ENCODE measurements at places on chromosomes 5 and 9.
A peak's percentile ranks its signal among the peaks of the same experiment; 100 is the strongest.

GRCh38 chr9:4196886-4197285, 103.0 kb downstream of the GLIS3 start:
- no peak for DNase-seq

DNA sequence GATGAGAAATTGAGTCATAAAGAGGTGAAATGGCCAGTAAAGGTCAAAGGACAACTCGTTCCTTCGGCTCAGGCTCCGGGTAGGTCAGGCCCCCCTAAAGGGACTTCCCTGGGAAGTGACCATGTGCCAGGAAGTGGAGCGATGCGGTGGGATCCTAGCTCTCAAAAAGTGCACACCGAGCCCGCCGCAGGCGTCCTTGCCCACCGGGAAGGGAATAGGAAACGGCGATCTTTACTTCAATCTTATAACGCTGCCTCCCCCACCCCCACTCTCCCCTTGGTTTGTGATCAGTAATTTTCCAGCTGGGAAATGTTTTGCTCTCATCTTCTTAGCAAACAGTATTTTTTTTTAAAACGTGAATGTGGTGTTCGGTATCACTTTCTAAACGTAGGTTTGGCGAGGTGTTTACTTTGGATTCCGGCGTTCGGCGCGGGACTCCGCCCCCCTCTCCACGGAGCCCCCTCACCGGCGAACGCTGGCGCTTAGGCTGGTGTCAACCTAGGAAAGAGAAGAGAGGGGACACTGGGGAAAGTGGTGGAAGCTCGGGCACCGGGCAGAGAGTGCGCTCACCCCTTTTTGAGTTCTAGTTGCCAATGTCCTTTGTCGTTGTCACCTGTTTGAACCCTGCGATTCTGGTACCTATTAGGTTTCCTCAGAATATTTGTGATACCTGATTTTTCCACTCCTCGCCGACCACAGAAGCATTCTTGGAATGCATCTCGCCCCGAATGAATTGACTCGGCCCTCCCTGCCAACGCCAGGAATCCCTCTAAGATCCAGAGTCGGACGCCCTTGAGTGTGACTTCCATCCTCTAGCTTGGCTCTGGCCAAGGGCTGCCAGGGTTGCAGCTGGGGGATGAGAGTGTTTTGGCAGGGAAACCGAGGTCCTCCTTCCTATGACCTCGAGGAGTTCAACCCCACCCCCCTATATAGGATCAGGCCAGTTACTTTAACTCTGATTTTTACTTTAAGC, 1.8 kb upstream of the KLF4 start:
- DNase-seq, result no peak

- DNase-seq, result no peak
Observed at GRCh38 chr9:4145482-4145881, 154.4 kb downstream of the GLIS3 start.

DNA sequence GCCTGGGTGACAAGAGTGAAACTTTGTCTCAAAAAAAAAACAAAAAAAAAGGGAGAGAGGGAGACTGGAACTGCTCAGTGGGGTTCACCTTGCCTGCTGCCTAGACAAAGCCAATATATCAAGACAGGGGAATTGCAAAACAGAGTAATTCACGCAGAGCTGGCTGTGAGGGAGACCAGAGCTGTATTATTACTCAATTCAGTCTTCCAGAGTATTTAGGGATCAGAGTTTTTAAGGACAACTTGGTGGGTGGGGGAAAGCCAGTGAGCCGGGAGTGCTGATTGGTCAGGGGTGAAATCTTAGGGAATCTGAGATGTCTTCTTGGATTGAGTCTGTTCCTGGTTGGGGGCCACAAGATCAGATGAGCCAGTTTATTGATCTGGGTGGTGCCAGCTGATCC, 25.6 kb upstream of the SPIN1 start:
- no peak for DNase-seq

DNA sequence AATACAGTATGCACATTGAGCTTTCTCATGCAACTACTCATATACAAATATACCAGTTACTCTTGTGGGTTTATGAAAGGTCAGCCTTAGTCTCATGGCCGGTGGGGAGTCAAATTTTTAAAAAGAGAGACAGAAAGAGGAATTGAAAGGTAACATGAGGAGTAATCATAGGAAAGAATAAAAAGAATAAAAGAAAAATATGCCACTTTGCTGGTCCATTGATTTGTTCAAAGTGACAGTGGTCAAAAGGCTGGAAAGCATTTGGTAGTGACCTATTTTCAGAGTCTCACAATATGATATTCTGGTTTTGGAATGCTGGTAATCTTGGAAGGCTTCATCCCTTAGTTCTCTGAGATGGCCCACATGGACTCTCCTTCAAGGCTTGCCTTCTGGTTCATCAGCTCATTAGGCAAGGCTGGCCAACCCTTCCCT, 67.0 kb downstream of the ZNF366 start:
- no peak for DNase-seq

- no peak for DNase-seq
Observed at GRCh38 chr5:1504069-1504595, 19.6 kb downstream of the LPCAT1 start.

DNA sequence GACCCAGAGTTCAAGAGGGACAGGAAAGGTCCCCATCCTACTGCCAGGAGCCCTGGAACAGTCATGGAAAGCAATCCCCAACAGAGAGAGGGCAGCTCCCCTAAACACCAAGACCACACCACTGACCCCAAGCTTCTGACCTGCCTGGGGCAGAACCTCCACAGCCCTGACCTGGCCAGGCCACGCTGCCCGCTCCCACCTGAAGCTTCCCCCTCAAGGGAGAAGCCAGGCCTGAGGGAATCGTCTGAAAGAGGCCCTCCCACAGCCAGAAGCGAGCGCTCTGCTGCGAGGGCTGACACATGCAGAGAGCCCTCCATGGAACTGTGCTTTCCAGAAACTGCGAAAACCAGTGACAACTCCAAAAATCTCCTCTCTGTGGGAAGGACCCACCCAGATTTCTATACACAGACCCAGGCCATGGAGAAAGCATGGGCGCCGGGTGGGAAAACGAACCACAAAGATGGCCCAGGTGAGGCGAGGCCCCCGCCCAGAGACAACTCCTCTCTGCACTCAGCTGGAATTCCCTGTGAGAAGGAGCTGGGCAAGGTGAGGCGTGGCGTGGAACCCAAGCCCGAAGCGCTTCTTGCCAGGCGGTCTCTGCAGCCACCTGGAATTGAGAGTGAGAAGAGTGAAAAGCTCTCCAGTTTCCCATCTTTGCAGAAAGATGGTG, 31.6 kb downstream of the CD180 start:
- DNase-seq, result no peak

DNA sequence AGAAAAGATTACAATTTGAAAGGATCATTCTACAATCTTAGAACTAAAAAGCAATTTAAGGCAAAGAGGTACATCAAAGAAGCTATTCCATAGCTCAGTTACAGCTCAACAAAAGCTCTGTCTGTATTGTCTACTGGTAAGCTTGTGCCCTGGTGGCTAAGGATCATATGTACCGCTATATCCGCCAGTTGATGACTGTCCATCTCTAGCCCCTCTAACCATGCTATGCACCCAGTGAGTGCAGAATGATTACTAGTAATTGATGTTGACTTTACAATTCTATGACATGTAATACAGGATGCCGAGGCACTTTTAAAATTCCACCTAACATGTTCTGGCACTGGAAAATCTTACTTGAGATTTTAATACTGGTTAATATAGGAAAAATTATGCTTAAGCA, 13.1 kb downstream of the LOX start:
- no peak for DNase-seq

GRCh38 chr5:10364186-10364689, 10.7 kb downstream of the MARCHF6 start:
- DNase-seq, result no peak

GRCh38 chr9:127199001-127199791, 65.4 kb upstream of the GARNL3 start:
- peak; percentile 87 for DNase-seq

DNA sequence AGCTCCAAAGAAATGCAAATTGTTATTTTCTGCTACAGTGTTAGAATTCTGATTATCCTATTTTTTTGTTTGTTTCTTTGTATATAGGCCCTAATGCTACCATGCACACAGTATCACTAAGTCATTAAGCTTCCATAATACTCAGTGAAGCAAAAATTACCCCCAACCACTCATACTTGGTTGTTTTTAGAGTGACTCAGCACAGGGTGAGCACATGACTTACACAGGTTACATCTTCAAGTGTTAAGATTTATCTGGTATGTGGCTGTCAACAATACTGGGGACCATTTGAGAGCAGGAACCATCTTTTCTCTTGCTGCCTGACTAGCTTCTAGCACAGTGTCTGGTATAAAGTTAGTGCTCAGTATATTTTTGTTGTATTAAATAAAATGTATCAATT, 255.8 kb upstream of the SLC24A2 start:
- peak; percentile 34 for DNase-seq

DNA sequence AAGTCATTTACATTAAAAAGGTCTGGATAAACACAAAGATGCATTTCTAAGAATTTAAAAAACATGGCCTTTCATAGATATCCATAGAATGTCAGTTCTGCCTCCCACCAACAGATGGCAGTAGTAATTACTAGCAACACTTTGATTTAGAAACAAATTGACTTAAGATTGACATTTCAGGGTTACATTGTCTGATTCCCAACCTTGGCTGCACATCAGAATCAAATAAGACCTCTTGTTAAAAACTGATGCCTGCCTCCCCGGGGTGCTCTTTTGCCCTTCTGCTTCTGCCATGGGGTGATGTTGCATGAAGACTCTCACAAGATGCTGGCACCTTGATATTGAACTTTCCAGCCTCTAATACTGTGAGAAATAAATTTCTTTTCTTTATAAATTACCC, 146.2 kb upstream of the GPR151 start:
- DNase-seq, result no peak

DNA sequence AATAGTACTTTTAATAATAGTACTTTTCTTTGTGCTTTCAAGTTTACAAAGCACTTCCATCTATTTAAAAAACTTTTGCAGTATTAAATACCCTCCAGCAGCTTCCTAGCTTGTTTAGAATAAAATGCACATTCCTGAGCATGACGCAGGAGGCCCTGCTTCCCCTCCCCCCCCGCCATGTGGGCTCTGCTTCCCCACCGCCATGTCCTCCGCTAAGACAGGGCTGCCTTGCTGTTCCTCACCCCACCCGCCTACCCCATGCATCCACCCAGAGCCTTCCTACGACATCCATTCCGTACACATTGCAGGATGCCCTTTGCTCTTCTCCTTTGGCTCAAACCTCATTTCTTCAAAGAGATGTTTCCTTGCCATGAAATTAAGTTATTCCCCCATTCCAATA, 205.9 kb upstream of the MSX2 start:
- DNase-seq, result no peak

- no peak for DNase-seq
Observed at GRCh38 chr5:31981361-31981945, 192.7 kb downstream of the GOLPH3 start.

DNA sequence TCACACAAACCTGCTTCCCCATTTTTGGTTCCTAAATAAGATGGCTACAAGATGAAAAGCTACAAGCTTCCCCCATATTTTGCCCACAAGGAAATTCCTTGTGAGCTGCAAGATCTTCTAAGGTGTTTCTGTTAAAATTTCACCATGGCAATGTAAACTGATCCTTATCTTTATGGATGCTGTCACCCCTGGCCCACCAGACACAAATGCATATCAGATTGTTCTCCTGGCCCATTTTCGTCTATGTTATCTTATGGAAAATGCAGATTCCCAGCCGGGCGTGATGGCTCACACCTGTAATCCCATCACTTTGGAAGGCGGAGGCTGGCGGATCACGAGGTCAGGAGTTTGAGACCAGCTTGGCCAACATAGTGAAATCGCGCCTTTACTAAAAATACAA, 65.1 kb upstream of the IL6ST start:
- DNase-seq, result no peak

DNA sequence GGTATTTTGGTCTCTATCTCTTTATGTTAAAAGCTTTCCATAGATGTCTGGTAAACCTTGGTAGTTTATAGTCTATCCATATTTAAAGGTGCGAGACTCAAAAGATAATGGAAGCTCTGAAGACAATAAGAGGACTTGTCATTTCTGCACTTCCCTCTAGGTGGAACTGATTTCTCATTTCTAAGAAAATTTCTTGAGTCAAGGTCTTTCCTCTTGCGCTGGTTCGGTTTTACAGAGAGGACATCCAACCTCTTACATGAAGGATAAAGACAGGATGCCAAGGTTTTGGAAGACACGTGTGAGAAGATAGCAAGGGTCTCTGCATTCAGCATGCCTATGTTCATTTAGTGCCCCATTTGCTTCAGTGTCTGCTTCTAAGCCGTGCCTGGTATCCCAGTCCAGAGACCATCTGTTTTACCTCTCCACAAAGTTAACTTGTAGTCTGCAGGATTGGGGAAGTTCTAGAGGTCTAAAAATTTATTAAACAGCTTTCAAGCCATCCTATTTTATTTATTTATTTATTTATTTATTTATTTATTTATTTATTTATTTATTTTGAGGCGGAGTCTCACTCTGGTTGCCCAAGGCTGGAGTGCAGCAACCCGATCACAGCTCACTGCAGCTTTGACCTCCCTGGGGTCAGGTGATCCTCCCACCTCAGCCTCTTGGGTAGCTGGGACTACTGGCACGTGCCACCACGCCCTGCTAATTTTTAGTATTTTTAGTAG, 41.6 kb downstream of the KIAA1191 start:
- DNase-seq, result no peak

- DNase-seq, result peak; percentile 37
Observed at GRCh38 chr5:108730617-108731340, 16.9 kb upstream of the FER start.

DNA sequence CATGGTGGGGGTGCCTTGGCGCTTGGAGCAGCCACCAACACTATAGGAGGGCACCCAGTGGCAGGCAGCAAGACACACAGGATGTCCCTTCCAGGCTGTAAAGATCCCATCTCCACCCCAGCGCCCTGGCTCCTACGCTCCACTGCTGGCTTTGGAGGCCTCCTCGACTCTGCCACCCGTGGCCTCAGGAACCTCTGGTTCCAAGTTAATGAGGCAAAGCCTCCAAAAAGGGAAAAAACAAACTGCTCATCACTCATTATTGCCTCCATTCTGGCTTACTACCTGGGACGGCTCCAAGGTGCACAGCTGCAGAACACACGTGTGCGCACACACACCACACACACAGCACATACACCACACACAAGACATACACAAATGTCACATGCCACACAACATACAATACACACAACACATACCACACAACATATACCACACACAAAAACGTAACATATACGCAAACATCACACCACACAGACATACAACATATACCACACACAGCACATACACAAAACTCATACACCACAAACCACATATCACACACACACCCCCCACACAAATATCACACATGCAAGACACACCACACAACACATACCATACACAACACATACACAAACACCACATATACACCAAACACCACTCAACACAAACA, 45.3 kb downstream of the ROR2 start:
- DNase-seq, result no peak

DNA sequence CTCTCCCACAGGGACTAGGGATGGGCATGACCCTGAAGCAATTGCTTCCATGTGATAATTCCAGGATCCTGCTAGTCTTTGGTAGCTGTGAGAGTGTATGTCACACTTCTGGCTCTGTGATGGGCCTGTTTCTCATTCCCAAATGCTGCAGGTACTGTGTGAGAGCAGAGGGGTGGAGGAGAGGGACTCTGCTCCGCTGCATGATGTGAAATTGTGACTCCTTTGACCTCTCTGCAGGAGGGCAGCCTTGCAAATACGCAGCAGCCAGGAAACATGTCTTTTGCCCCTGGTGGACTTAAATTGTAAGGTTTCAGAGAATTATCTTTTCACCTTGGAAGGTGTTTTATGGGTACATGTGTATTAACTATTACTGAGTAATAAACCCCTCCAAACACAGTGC, 61.6 kb downstream of the SFXN1 start:
- no peak for DNase-seq

Data from foreskin fibroblast (primary cell).